ENCODE measurements at places on chromosomes 3 and 15.
A peak's percentile ranks its signal among the peaks of the same experiment; 100 is the strongest.

- no peak overlapping the region for H3K4me3 ChIP-seq
- no peaks in the 10 kb centered on the region for H3K4me1 ChIP-seq
- DNase-seq: no peak
- H3K36me3 ChIP-seq: no peaks in the 10 kb centered on the region
- H3K27ac ChIP-seq: no peak overlapping the region
- H3K27me3 ChIP-seq: no peaks in the 10 kb centered on the region
Measured at GRCh38 chr15:35630532-35630931, 84.6 kb upstream of the DPH6 start.

- no peak overlapping the region for H3K27ac ChIP-seq
- H3K4me1 ChIP-seq: no peaks in the 10 kb centered on the region
- DNase-seq: no peak
- no peaks in the 10 kb centered on the region for H3K27me3 ChIP-seq
- no peaks in the 10 kb centered on the region for H3K36me3 ChIP-seq
Measured at GRCh38 chr15:60844511-60845174, 365.7 kb upstream of the ICE2 start.

- DNase-seq: no peak
- no peak overlapping the region for H3K27ac ChIP-seq
- no peaks in the 10 kb centered on the region for H3K36me3 ChIP-seq
- no peak overlapping the region for H3K4me3 ChIP-seq
- H3K27me3 ChIP-seq: no peaks in the 10 kb centered on the region
Measured at GRCh38 chr3:64053581-64053980, 30.3 kb upstream of the PSMD6 start.

DNA sequence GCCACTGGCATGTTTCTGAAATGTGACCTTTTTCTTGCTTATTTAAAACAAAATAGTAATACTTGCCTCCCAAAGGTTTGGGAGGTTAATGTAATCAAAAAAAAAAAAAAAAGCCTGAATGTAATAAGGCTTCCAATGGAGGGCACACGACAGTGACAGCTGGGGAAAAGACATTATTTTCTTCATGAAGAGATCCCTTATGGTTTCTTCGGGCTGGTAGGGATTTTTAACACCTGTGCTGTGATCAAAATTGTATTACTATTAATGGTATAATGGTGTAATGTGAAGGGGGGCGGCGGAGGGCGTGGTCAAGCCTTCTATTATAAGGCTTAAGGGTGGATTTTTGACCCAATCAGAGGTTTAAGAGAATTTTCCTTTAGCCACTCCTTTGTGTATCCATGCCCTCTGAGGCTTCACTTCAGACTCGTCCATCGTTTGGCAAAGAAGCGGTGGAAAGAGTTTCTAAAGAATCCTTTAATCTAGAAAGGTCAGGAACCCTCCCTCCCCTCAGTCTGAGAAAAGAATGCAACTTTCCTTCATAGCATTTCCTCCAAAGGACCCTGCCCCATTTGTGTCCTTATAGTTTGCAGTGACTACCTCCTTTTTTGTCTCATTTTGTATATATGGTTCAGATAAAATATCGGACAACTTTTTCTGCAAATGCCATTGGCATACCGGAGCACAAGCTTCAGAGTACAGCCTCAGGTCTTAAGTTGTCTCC, 89.5 kb upstream of the CHD2 start:
- H3K36me3 ChIP-seq: no peaks in the 10 kb centered on the region
- H3K27me3 ChIP-seq: no peaks in the 10 kb centered on the region
- peak; percentile 82 for DNase-seq
- H3K4me3 ChIP-seq: no peak overlapping the region

DNA sequence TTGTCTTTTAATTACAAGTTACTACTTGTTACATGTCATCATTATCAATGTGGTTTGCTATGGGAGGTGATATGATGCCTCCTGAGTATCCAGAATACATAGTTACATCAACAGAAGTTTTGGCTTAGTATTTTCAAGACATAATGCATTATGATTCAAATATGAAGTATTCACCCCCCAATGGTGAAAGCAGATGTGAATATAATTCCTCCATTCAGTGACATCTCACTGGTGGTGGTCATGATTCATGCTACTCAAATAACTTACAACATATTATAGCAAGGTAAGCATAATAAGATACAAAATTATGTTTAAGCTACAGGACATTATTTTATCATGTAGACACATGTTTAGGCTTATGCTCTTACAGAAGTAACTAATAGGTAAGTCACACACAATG, 34.9 kb upstream of the TTBK2 start:
- DNase-seq: no peak
- H3K36me3 ChIP-seq: no peaks in the 10 kb centered on the region
- H3K4me1 ChIP-seq: no peaks in the 10 kb centered on the region
- H3K27me3 ChIP-seq: no peaks in the 10 kb centered on the region
- H3K4me3 ChIP-seq: no peak overlapping the region

DNA sequence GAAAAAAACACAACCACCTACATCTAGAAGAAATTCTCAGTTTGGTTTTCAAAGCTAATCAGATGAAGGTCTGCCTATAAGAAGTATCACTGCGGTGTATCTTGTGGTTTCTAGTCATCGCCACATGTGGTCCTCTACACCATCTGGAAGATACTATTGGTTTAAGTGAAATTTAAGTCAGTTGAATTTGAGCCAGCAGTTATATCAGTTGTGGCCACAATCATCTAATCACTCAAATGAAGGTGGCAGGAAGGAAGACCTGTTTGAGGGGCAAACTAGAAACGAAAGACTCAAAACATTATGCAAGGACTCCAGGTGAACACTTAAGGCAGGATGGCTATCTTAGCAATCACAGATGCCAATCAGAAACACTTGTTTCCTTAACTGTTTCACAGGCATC, 48.7 kb downstream of the ETV5 start:
- peaks cover 1% of the 10 kb centered on the region for H3K36me3 ChIP-seq
- H3K27ac ChIP-seq: no peak overlapping the region
- H3K4me1 ChIP-seq: no peaks in the 10 kb centered on the region
- no peaks in the 10 kb centered on the region for H3K27me3 ChIP-seq

DNA sequence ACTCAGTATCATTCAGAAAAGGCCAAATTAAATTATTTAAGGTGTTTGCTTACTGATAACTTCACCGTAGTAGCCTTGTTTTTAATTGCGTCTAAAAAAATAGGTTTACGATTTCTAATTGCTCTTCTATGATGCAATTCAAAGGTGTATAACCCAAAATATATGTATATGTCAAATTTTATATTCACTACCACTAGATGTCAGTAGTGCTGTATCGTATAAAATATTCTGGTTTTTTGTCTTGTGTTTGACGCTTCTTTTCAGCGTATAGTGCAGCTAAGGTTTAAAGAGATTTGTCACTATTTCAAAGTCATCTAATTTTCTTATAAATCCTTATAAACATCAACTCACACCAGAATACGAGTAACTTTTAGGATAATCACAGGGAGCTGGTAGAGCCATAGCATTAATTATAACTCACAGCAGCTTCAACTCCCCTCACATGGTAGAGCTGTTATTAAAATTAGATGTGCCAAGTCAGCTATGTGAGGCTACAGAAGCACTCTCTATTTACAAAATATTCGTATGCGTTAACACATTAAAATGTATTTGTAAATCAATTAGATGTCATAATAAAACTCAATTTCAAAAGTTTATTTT, 3.5 kb downstream of the PFN2 start:
- H3K27ac ChIP-seq: no peak overlapping the region

- no peak overlapping the region for H3K4me3 ChIP-seq
- no peaks in the 10 kb centered on the region for H3K4me1 ChIP-seq
- no peaks in the 10 kb centered on the region for H3K36me3 ChIP-seq
- no peaks in the 10 kb centered on the region for H3K27me3 ChIP-seq
- no peak for DNase-seq
Measured at GRCh38 chr15:80722811-80723210, 27.7 kb downstream of the ABHD17C start.

DNA sequence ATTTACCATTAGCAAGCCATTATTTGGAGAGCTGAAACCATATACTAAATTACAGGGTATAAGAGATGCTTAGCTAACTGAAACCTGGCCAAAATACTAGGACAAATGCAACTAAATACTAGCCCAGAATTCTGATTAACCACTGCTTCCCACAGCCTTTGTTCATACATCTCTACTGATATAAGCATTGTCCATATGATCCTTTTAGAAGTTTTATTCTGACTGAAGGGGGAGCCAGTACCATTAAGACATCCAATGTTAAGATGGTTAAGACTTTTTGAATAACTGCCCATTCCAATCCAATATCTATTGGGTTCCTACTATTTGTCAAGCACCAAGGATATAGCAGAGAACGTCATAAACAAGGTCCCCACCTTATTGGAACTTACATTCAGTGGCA, 421.3 kb downstream of the FOXP1 start:
- no peaks in the 10 kb centered on the region for H3K36me3 ChIP-seq
- H3K27me3 ChIP-seq: no peaks in the 10 kb centered on the region
- no peak overlapping the region for H3K27ac ChIP-seq
- H3K4me3 ChIP-seq: no peak overlapping the region

- no peak overlapping the region for H3K4me3 ChIP-seq
- H3K4me1 ChIP-seq: no peaks in the 10 kb centered on the region
- no peak for DNase-seq
Measured at GRCh38 chr3:149653564-149653963, 4.3 kb downstream of the WWTR1 start.

All from pancreas (tissue), 10 donors.